ENCODE measurements at places on chromosomes 1 and 21.

DNA sequence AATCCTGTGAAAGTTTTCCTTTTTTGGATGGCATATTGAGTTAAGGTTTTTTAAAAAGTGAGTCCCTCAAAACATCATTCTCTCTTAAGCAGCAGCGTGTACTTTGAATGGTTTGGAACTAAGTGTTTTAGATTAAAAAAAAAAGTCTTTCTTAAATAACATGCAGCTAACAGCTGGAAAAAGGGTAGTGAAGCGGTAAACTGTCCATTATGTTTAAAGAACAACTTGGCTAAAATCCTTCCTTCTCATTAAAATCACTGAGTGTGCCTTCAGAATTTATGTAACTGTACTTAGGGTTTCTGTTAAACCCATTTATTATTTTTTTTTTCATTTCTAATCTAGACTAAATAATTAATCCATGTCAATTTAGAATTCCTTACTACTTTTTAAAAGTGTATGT, 254.2 kb upstream of the ADAMTS5 start:
- DNase-seq = no peak

GRCh38 chr1:224922404-224923164, 6.9 kb upstream of the DNAH14 start:
- DNase-seq = peak; percentile 48

GRCh38 chr21:44399151-44399954, 45.9 kb downstream of the TRPM2 start:
- DNase-seq = no peak

DNA sequence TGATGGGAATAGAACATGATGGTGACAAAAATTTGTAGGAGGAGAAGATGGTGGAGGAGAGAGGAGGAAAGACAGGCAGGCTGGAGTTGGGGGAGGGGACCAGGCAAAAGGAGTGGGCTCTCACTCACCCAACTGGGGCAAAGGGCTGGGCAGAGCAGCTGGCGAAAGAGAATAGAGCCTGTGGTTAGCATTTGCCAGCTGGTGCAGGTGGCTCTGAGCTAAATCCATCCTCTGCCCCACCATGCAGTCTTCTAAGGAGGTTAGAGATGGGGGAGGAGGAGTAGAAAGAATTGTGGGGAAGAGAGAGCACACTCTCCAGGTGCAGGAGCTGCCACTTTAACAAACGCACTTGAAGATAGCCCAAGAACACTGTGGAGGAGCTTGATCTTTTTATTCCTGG, 27.6 kb upstream of the SLAMF1 start:
- DNase-seq = peak; percentile 23

DNA sequence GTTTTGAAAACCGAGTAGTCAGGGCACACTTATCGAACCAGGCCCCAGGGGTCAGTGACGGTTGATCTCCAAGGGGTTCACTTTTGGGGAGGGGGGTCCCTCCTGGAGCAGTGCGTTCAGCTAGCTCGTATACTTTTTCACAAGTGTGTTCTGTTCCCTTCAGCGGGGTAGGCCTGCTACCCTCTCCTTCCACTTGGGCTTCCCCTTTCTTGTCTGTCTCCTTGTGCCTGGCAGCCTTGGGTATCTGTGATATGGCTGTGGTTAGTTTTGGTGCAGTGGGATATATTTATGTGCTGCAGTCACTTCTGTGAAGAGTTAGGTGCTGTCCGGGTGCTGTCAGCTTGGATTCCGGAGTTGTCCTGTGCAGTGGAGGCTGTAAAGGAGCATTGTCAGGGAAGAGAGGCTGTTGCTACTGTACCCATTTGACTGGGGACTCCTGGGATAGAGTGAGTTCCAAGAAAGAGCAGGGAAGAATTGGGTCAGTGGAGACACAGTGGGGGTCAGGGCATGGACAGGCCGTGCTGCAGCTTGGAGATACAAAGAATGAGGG, 29.7 kb downstream of the ADARB1 start:
- DNase-seq = no peak

DNA sequence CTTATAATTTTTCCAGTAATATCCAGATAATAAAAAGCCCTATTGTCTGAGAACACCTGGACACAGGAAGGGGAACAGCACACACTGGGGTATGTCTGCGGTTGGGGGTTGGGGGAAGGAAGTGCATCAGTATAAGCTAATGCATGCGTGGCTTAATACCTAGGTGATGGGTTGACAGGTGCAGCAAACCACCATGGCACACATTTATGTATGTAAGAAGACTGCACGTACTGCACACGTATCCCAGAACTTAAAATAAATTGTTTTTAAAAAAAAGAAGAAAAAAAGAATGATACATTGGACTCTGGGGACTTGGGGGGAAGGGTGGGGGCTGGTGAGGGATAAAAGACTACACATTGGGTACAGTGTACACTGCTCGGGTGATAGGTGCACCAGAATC, 144.9 kb upstream of the C1orf174 start:
- DNase-seq = no peak

DNA sequence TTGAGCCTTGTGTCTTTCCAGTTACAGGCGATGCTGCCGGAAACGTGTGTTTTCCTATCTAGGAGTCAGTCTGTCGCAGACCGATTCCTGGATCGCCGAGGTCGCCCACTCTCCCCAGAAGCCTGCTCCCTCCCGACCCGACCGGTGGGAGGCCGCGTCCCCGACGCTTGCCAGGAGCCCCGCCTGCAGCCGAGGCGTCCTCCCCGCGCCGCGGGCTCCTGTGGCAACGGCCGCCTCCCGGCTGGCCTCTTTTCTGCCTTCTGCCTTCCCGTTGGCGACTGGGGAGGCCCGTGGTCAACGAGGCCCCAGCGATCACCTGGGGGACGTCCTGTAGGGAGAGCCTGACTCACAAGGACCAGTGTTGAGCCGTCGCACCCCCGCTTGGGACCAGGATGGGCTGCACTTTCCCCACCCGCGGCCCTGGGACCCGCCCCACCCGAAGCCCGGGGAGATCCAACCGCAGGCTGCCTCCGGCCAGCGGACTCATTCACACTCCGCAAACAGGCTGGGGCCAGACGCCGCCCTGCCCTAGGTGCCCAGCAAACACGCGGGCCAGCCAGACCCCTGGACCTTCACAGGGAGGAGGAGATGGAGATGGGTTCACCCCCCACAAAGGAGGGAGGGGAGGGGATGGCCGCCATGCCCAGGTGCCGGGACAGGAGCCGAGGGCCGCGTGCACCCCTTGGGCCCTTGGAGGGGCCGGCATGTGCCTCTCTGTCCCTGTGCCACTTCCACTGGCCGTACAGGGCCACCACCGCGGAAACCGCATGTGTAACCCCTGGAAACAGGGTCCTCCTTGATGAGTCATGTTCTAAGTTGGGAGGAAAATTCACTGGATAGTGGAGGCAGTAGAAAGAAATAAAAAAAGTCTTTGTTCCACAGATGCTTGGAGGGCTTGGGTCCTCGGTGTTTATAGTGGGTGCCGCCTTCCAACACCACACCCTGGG, 7.2 kb upstream of the COL6A1 start:
- DNase-seq = peak; percentile 33

DNA sequence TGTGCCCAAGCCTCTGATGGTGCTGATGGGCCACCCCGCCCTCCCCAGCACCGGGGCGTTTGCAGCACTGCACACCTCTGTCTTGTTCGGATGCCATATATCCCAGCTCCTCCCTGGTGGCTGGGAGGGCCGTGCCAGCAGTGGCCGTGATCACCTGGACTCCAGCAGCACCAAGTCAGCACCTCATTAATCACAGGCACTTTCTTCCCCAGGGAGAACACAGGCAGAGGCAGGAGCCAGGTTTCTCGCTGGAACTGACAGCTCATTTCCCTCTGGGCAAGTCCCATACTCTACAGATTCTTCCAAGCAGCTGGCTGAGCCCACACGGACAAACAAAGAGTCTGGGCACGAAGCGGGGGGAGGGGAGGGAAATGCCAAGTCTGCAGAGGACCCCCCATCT, 141.7 kb upstream of the EDN2 start:
- DNase-seq = no peak

DNA sequence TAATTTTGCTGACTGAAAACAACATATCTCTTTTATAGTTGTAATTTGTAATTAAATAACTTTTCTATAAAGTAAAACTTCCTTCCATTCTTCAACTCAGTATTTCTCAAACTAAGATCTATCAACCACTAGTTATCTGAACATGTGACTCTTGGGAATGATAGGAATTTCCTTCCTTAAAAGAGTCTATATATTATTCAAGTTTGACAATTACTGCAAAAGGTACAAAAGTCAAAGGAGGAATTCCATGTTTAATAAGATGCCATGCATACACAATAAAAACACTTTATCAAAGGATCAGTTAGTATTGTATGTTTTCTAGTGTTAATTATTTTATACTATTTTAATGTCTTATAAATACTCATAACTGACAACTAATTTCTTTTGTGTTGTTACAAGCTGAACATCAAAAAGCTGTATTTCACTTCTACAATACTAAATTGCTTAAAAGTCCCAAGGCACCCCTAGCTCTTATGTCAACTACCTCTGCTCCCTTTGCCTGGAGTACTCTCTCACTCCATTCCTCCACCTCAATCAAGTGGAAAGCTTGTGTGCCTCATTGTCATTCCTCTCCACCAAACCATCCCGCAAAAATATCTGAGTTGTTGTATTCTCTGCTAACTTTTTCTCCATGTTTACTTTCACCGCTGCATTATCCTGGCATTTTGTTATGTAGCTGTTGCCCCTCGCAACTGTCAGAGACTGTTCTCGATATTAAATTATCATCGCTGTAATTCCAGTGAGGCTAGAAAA, 67.9 kb downstream of the SLC44A5 start:
- no peak for DNase-seq

GRCh38 chr1:7644961-7645750, 125.9 kb upstream of the VAMP3 start:
- DNase-seq = peak; percentile 97

GRCh38 chr1:6347641-6348487, 45.7 kb downstream of the ACOT7 start:
- no peak for DNase-seq
